ENCODE measurements at places on chromosomes 11 and 22. TPM values are rescaled to one million over a fixed set of nuclear protein-coding genes. Genes with fewer than 3 reads are reported as not detected.

The OR2AT4 gene
- not detected for total RNA-seq

The SCUBE2 gene
- total RNA-seq = 0.57 TPM

The TMEM218 gene
- total RNA-seq = 21.3 TPM

The TMA7B gene
- not detected for total RNA-seq

The MCM5 gene
- total RNA-seq = 75.8 TPM

The ACR gene
- not detected for total RNA-seq

The VPS11 gene
- 13.2 TPM for total RNA-seq

The ADAMTS15 gene
- 8.3 TPM for total RNA-seq

The MAP6 gene
- total RNA-seq = 1.7 TPM

The FAM181B gene
- total RNA-seq = 0.05 TPM

The PTPN5 gene
- total RNA-seq = 0.02 TPM

The TMEM45B gene
- total RNA-seq = not detected

The APOA4 gene
- not detected for total RNA-seq

The PGR gene
- total RNA-seq = not detected

The KRTAP5-8 gene
- total RNA-seq = not detected

The BET1L gene
- total RNA-seq = 47.9 TPM

The HSPB2 gene
- not detected for total RNA-seq

The F2 gene
- 2.1 TPM for total RNA-seq

The KCNJ5 gene
- total RNA-seq = 0.08 TPM

The IL17REL gene
- total RNA-seq = not detected

The APOL6 gene
- 2.8 TPM for total RNA-seq

The FGF19 gene
- total RNA-seq = 0.03 TPM

The GLYATL2 gene
- not detected for total RNA-seq

The POU2AF2 gene
- total RNA-seq = not detected

The RAG1 gene
- total RNA-seq = 0.10 TPM

The TRIM22 gene
- 0.62 TPM for total RNA-seq

The BIRC3 gene
- total RNA-seq = 29.6 TPM

The CD6 gene
- total RNA-seq = 0.12 TPM

The FDXACB1 gene
- 2.0 TPM for total RNA-seq

The UBQLNL gene
- total RNA-seq = not detected

The CKAP5 gene
- total RNA-seq = 91.3 TPM

The FRMD8 gene
- total RNA-seq = 49.7 TPM

The ELMOD1 gene
- total RNA-seq = 0.39 TPM

The ART5 gene
- total RNA-seq = 0.33 TPM

The OTOG gene
- not detected for total RNA-seq

The WNT7B gene
- 122 TPM for total RNA-seq

The DRICH1 gene
- 0.50 TPM for total RNA-seq

The PHF21A gene
- total RNA-seq = 14.0 TPM

The INS gene
- not detected for total RNA-seq

The CYP2D6 gene
- 0.54 TPM for total RNA-seq

The SHANK2 gene
- total RNA-seq = 10.5 TPM

The TOLLIP gene
- total RNA-seq = 50.0 TPM

The OR5D18 gene
- total RNA-seq = not detected

The NEFH gene
- total RNA-seq = 0.09 TPM

The TH gene
- total RNA-seq = not detected

The RIMBP3C gene
- 0.26 TPM for total RNA-seq

The MIAT gene
- total RNA-seq = 0.35 TPM

The ZNF280B gene
- 1.4 TPM for total RNA-seq

The CRACR2B gene
- 3.4 TPM for total RNA-seq

Data from A549 treated with CpdA at 1 μM for 4 hours (cell line).